NCI-H1436 (cell line): ENCODE measurements at places on chromosomes 7 and 10.
A peak's percentile ranks its signal among the peaks of the same experiment; 100 is the strongest.

- DNase-seq: no peak
Observed at GRCh38 chr10:94205396-94205831, 157.3 kb downstream of the NOC3L start.

DNA sequence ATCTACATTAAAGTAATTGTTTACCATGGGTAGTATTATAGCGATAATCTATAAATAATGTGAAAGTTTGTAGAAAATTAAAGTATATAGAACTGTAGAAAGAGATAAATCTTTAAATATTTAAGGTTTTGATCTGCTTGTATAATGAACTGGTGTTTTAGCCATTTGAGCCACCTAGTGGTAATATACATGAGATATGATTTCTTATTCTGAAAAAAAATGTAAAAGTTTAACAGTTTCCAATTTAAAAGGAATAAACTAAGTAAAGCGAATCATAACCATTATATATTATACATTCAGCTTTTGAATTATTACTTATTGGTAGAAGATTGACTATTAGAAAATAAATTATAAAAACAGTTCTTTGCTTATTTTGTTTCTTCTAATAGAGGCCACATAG, 91.2 kb downstream of the OTUD1 start:
- peak; percentile 5 for DNase-seq

DNA sequence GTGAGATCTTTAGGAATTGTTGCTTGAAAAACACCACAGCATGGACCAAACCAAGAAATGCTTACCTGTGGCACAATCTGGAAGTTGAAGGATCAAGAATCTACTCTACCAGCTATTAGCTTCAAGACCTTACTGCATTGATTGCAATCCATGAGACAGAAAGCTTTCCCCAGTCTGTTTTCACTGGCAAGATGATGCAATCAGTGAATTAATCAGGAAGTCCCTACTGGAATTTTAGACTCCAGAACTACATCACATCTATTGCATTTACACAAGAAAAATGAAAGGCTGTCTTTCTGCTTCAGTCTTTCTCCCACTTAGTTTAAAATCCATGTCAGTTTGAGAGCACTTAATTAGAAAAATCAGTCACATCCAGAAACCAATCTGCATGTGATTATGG, 191.7 kb downstream of the TFEC start:
- DNase-seq: no peak

DNA sequence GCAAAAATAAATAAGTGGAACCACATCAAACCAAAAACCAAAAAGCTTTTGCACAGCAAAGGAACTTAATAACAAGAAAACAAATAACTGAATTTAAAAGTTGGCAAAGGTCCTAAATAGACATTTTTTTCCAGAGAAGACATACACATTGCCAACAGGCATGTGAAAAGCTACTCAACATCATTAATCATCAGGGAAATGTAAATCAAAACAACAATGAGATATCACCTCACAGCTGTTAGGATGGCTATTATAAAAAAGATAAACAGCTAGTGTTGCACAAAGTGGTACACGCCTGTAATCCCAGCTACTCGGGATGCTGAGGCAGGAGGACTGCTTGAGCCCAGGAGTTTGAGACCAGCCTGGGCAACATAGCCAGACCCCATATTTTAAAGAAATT, 2.2 kb upstream of the SUN3 start:
- no peak for DNase-seq

DNA sequence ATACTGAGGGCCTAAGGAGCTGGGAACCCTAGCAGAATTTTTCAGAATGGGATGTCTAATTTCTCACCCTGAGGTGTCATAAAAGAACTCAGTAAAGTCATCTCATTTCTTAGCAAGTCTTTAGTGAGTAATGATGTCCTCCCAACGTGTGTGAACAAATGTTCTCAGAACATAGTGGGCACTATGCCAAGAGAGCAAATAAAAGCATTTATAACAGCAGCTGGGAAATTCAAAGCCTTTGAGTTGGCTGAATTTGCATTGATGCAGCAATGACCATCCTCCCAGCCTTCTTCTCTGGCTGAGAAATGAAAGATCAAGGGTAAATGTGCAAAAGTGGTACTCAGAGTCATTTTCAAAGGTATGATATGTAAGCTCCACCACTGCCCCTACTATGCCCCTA, 109.4 kb downstream of the FAM107B start:
- peak; percentile 58 for DNase-seq

DNA sequence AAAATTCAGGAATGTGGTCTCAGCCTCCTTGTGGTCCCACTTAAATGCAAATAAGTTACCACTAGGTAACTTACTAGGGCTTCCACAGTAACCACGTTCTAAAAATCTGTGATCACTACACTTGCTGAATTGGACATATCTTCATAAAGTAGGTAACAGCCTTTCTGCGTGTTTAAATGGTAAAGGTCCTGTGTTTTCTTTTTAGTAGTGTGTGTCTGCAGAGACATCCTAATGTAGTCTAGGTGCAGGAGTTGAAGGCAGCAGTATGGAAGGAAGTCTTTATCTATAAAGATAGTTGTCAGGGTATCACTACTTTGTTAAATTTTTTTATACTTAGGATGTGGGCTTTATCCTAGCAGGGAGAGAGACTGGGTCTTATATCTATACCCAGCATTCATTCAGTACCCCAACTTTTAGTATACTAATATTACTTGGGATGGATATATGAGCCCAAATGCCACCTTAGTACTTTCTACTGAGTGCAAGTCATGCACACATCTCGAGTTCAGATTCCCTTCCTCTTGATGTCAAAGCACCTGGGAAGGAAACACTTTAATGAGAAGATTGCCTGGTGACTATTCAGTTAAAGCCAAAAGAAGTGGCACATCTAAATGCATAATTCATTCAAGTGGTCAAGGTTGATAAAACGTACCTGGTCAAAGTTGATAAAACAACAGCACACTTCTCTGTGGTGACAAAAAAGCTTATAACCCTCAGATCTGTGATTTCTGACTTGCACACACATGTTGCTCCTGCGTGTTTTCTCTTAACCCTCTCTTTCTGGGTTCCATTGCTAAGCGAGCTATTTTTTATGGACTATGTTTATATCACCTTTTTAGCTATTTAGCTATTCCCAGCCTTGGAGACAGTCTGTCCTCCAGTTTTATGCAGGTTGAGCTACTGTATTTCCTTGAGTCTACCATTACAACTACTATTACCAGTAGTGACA, 281.1 kb upstream of the DKK1 start:
- no peak for DNase-seq

DNA sequence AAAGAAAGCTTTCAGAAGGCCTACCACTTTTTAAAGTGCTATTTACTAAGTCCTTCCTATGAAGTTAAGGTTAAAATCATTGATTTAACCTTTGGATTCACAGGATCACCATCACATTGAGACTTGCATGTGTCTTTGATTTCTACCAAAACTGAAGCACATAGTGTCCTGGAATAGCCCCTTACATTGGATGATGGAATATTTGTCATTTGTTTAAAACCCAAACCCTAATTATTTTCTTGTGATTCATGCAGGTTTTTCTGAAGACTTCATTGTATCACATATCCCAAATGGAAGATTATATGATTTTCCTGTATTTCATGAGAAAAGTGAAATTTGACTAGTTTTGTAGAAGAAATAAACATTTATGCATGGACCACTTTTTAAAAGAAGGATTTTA, 3.3 kb downstream of the SEMA3A start:
- no peak for DNase-seq

GRCh38 chr10:106874604-106874889, 290.0 kb downstream of the SORCS1 start:
- no peak for DNase-seq

GRCh38 chr7:102287111-102287980, 678 bp downstream of the SH2B2 start:
- DNase-seq: peak; percentile 64

GRCh38 chr10:3476186-3476585, 303.6 kb upstream of the PITRM1 start:
- DNase-seq: no peak

- DNase-seq: no peak
Observed at GRCh38 chr10:121221991-121222390, 370.8 kb downstream of the WDR11 start.

DNA sequence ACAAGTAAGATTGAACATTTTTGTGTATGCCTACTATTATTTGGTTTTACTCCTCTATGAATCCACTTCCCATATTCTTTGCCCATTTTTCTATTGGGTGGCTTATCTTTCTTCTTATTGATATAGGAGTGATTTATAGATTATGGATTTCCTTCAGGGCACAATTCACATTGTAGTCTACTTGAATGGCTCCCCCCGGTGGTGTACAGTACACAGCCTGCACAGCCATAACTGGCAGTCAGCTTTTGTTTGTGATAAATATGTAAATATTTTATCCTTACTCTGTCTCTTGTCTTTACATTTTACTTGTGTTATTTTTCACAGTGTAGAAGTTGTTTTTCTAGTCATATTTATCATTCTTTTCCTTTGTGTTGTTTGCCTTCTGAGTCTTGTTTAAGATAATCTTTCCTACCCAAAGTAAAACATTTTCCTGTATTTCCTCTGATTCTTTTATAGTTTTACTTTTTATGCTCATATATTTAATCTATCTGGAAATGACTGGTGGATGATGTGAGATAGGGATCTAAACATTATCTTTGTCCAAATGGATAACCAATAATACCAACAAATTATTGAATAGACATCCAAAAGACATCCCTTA, 23.9 kb upstream of the CALD1 start:
- no peak for DNase-seq

DNA sequence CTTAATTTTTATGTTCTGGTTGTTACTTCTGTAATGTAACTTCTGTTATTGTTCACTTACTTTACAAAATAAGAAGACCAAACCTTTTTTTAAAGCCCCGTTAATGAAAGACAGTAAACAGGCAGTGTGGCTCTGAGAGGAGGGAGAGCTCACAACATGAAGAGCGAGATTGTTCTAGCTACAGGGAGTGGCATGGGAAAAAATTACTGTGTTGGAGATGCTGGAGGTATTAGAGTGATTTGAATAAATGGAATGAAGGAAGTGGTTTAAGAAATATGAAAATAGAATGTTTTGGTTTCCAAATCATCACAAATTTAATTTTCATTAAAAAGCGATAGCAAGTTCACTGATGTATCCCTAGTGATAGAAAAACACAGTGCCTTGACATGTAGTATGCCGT, 31.8 kb downstream of the REEP3 start:
- no peak for DNase-seq

GRCh38 chr10:95306318-95306650, 15.5 kb upstream of the PDLIM1 start:
- DNase-seq: no peak

- no peak for DNase-seq
Observed at GRCh38 chr10:53434413-53434812, 661.8 kb upstream of the MBL2 start.

DNA sequence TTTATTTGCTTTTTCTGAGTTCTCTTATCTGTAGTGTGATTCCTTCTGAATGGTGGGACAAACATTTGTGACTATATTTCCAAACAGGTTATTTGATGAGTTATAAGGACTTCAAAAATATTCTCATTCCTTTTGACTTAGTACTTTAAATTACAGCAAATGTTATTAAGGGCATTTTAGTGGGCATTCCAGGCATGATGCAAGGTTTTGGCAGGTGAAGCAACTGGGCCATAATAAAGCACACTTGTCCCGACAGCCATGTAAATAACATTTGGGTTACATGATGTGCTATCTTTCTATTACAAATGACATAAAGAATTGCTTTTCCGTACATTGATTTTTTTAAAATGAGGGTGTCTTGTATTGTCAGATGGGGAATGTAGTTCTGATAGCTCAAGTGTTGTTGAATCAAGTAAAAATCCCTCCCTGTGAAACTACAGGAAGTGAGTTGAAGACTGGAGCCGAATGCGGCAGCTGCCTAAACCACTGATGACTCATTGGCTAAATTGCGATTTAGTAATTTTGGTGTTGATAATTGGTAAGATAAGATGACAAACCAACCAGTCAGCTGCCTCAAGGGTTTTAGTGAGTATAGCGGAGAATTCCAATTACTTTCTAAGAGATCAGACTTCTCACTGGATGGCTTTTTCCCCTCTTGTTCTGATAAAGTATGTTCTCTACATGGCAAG, 231.3 kb upstream of the NPY start:
- DNase-seq: peak; percentile 93

DNA sequence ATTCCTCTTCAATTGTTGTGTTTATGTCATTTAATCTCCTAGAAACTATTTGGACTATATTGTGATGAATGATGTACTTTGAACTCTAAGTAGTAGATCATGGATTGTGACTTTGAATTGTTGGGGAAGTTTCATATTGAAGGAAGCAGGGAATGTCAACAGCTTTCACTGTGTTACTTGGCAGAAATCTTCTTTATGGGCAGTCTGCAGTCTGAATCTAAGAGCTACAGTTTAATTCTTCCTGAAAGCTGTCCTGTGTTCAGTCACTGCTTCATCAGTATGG, 91.6 kb downstream of the PPP1R9A start:
- no peak for DNase-seq

GRCh38 chr7:117808910-117809705, 64.1 kb downstream of the CTTNBP2 start:
- no peak for DNase-seq

- no peak for DNase-seq
Observed at GRCh38 chr7:32253299-32253698, 183.1 kb upstream of the PDE1C start.

- no peak for DNase-seq
Observed at GRCh38 chr10:17200001-17200911, 1.2 kb downstream of the TRDMT1 start.

- no peak for DNase-seq
Observed at GRCh38 chr7:954330-955238, at the start of gene ADAP1. Gene ADAP1 (minus strand): TSS chr7:954680. CDS start chr7:954477, 203 bp downstream.

- peak; percentile 94 for DNase-seq
Observed at GRCh38 chr10:5043716-5044115, 40.1 kb upstream of the AKR1C2 start.

GRCh38 chr10:26931223-26931622, 70.5 kb upstream of the ABI1 start:
- DNase-seq: no peak

DNA sequence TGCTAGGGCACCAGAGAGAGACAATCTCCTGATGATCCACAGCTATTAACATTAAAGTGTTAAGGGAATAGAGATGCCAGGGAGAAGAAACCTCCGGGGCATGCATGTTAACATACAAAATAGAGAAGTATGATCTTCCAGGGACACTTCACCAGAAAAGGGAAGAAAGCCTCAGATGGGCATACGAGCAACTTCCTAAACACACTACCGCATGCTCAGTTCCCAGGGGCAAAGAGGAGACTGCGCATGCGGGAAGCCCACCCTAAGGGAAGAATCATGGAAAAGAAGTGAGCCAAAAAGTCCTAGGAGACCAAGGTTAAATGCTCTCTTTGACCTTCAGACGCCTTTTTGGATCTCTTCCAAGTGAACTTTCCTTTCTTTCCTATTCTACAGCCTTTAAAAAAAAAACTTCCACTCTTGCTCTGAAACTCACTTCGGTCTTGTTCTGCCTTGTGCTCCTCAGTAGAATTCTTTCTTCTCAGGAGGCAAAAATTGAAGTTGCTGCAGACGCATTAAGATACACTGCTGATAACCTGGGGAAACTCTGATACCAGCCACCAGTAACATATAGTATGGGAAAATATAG, 1211.3 kb downstream of the REEP3 start:
- no peak for DNase-seq

- no peak for DNase-seq
Observed at GRCh38 chr7:151793991-151794507, 82.9 kb downstream of the PRKAG2 start.
